ENCODE measurements at places on chromosomes 16 and 17.
A peak's percentile ranks its signal among the peaks of the same experiment; 100 is the strongest.

GRCh38 chr16:515175-515938 lies 12.2 kb upstream of the CAPN15 start:
- no peak for DNase-seq

DNA sequence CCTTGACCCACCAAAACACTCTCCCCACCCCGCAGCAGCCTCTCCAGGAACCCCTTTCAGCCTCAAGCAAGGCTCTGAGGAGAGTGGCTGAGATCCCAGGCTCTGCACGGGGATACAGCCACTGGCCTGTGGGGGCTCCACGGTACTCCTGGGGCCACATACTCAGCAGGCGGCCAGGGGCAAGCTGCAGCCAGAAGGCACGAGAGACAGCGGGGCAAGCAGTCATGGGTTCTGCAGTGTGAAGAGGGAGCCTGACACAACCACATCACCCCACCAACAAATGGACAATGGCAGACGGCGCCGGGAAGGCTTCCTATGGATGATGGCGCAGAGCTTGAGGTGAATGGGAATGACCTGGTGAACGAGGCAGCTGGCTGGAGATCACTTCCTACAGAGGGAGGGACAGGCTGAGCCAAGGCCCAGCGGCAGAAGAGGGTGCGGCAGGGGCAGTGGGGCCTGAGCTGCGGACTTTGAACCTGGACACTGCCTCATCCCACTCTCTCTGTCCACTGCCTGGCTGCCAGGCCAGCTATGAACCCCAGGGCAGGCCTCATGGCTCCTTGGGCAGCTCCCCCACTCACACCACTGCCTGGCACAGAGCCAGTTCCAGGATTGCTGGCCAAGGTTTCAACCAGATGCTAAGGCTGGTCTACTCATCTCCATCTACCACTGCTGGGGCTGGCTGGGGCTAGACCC lies 10.8 kb upstream of the BCAR1 start:
- DNase-seq, result no peak

DNA sequence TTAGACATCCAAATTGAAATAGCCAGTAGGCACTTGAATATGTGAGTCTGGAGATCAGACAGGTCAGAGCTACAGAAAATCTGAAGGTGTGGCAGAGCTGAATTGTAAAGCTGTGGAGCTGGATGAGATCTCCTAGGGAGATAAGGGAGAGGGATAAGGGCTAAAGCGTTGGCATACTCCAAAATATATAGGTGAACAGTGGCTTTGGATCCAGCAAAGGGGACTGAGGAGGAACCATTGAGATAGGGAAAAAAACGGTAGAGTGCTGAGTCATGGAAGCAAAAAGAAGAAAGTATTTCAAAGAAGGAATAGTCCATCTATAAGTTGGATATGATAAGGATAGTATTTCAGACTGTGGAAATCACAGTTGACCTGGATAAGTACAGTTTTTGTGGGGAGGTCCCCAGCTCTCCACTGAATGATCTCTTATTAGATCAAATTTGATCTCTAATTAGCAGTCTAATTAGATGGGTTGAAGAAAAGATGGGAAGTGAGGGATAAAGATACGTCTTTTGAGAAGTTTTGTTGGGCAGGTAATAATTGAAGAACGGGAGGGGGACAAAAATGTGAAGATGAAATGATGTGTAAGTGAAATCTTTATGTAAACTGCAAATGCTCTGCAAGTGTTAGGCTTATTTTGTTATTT lies 587 bp upstream of the DBF4B start:
- DNase-seq, result no peak

DNA sequence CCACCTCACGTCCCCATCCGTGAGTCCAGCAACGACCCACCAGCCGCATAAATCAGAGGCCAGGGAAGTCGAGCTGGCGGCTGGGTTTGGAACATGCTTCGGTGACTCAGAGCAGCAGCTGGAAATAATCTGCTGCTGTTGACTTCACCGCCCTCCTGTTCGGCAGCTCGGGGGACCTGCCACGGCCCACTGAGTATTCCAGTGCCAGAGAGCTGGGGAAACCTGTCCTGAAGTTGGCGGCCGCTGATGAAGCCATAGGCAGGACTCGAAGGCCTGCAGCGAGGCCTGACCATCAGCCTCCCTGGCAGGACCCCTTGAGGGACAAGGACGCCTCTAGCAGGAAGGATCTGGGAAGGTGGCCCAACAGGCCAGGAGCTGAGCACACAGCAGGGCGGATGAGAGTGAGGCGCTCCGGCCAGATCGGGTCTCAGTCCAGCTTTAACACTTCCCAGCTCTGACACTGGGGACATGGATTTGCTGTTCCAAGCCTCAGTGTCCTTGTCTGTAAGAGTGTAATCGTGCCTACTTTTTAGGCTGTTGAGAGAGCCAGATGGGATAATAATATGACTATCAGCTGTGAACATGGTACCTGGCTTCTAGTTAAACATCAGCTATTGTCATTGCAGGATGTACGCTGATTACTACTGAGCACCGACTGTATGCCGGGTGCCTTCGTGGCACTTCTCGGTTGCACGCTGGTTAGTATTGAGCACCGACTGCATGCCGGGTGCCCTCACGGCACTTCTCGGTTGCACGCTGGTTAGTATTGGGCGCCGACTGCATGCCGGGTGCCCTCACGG lies 50.4 kb upstream of the CIBAR2 start:
- DNase-seq, result no peak

GRCh38 chr17:65902831-65903522 lies 289.0 kb downstream of the CEP112 start:
- no peak for DNase-seq

DNA sequence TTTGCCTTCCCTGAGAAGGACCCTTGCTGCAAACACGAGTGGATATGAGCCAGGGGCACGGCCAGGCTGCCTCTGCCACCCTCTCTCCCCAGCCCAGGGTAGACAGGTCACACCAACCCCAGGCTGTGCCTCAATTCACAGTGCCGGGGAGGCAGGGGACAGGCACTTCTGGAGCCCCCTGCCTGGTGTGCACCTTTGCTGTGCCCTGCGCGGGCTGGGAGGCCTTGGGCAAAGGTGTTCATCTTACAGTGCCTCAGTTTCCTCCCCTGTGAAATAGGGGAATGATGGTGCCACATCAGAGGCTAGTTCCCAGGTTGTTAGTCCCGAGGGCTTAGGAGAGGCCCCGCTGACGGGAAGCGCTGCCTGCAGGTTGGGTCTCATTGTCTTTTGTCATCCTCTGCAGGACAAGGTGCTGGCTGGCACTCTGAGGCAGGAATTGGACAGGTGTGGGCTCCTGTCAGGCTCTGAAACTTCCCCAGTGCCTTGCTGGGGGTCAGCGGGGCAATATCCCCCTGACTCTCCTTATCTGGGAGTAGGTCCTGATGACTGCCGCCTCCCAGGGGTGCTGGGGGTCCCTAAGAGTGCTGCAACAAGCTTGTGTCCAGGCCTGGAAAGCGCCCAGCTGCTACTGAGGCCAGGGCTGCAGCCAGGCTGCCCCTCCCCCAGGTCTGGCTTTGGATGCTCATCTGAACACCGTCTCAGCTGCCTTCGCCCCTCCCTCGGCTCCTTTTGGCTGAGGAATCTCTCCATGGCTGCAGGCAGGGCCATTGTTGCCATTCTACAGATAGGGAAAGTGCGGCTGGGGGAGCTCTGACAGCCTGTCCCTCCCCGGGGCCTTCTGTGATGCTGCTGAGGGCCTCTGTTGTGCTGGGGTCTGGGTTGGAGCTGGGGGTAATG lies 3.1 kb downstream of the PRSS21 start:
- no peak for DNase-seq

GRCh38 chr17:76899414-76899813 lies 31.2 kb downstream of the MGAT5B start:
- DNase-seq, result no peak

DNA sequence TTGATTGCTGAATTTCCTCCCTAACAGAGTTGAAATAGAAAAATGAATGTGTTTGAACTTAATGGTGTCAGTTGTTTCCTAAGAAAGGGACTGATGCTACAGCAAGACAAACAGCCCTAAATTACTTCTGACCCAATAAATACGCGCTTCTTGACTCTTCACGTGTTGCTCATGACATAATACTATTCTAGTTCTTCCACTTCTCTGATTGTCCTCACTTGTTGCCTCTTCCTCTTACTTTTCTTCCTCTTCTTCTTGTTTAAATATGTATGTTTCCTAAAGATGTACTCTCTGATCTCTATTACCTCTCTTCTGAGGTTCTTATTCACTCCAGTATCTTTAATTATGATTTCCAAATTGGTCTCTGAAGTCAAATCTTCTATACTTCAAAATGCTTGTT lies 32.4 kb downstream of the RNF43 start:
- no peak for DNase-seq

DNA sequence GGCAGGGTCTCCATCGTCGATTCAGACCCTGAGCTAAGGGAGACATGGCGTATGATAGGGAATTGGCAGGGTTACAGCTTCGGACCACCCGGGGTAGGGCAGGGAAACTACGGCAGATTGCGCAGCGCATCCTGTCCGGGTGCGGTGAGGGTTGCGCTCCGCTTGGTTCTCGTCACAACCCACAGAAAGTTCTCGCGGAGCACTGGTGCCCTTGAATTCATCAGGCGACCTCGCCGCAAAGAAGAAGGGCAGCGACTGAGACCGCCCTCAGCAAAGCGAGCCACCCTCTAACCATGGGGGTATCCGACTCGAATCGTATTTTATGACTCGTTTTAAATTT lies 1.2 kb downstream of the HS3ST3B1 start:
- no peak for DNase-seq

DNA sequence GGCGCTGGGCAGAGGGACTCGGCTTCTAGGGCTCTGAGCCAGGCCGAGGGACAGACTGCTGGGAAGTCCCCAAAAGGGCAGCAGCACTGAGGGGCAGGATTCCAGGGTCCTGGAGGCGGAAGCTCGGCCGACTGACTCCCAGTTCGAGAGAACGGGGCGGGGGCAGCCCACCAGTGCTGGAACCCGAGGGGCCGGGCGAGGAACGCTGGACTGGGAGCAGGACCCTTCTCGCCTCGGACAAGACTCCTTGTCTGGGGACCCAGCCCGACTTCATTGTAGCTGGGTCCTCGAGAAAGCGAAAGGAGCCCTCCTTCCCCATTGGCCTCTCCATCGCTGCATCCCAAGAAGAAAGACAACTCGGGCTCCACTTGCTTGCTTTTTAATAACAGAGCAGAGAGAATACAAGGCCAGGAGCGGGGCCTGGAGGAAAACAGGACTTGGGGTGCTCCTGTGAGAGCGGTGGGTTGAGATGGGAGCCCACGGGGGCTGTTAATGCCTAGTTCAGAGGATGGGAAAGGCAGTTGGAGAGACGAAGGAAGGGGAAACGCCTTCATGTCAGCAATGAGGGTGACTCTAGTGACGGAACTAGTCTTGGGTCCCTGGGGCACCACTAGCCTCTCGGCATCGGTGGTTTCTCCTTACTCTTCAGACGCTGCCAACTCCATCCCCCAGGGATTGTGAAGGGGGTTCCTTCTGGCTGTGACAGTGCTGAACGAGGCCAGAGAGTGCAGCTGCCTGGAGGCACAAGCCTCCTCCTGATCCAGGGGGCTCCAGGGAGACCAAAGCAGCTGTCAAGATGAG lies 492 bp upstream of the CAMTA2 start:
- DNase-seq, result no peak

DNA sequence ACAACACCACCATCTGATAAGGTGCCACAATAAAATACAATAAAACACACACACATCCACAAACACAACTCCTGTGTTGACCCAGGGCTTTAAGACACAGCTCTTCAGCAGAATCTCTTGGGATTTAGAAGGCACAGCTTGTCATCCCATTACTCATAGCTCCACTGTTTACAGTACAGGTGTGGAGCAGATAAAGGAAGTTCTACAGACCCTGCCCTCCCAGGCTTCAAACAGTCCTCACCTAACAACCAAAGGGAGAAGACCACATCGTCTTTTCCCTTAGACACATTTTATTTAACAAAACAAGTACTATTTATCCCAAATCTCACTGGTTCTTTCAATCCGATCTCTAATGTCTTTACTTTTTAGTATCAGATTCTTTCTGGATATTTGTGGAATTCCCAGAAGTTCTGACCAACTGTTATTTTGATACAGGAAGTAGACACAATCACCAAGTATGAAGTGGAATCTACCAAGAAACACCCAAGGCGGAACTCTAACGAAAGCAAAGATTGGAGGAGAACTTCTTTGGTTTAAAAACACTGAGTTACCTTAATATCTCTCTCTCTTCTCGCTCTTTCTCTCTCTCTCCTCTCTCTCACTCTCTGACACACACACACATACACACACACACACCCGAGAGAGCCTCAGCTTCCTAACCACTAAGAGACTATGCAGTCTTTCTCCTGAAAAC lies 46.1 kb downstream of the CYTH1 start:
- no peak for DNase-seq

GRCh38 chr17:66299711-66300110 lies 2.7 kb upstream of the PRKCA start:
- DNase-seq, result no peak

DNA sequence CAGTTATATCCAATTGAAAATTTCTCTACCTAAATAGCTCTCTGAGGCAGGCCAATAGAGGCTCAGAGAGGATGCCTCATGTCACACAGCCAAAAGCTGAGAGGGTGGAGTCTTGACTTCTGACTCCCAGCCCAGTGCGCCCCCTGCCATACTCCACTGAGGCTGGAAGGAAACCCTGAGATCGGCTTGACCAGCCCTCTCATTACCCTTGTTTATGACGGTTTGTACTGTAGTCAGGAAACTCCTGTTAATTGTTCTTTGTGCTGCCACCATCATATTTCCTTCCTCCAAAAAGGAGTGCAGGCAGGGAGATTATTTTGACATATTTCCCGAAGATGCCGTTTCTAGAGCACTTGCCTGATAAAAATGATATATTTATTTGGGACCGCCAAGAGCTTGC lies 107.9 kb downstream of the AIPL1 start:
- no peak for DNase-seq

DNA sequence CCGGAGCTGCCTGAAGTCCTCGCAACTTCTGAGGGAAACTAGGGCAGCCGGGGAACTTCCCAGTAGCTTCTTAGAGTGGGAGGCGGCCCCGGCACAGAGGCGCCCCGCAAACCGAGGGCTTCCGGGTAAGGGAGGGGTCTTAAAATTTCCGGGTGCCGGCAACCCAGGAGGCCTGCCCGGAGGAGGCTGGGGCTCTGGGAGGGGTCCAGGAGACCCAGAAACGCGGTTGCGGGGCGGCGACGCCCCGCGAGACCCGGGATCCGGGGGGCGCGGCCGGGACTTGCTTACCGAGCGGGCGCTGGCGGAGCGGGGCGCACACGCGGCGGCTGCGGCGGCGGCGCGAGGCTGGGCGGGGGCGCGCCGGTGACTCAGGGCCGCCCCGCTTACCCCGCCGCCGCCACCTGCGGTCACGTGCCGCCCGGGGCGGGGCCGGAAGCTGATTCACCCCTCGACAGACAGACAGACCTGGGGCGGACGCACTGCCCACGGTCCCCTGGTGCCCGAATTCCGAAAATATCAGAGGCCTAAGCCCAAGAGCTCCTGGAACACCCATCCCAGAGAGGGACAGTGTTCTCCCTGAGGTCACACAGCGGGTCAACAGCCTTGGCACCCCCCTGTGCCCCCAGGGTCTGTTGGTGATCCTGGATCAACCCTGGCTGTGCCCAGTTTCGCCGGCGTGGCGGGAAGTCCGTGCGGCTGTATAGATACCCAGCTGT lies at the start of gene FAM83G:
TSS of gene FAM83G (minus strand) at position 344 of the 716 bp plus-strand sequence. CDS start 723 bp downstream, outside the sequence.
- DNase-seq, result peak; percentile 76
